ENCODE measurements at places on chromosomes 2 and 18.
A peak's percentile ranks its signal among the peaks of the same experiment; 100 is the strongest.

DNA sequence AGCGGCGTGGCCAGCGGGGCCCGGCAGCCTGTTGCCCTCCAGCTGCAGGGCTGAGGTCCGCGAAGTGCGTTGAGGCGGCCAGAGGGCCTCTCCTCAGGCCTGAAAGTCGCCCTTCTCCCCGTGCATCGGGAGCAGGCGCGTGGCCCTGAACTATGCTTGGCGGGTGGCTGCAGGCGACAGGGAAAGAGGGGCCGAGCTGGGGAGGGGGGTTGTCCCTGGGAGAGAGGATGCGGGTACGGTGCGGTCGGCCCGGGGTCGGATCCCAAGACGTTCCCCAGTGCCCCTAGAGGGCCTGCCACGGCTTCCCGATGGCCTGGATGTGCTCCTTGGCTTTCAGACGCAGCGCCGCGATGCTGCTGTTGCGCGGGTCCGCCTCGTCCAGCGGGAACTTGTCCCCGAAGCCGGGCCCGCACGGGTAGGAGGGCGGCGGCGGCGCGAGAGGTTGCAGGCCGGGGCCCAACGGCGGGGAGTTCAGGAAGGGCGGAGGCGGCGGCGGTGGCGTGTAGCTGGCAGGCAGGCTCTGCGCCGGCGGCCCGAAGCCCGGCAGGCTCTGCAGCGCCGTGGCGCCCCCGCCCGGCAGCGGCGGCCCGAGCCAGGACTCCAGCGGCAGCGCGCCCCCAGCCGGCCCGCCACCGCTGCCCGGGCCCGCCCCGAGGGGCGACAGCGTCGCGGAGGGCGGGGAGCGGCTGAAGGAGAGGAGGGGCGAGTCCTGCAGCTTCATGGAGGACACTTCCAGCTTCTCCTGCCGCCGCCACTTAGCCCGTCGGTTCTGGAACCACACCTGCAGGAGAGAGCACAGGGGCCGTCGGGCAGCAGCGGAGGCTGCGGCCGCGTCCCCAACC is 4.3 kb downstream of the RAX start:
- peak; percentile 47 for DNase-seq

GRCh38 chr2:69789175-69789721 is 40.2 kb upstream of the GMCL1 start:
- no peak for DNase-seq

GRCh38 chr2:16506366-16506765 is 159.3 kb downstream of the CYRIA start:
- DNase-seq: no peak

DNA sequence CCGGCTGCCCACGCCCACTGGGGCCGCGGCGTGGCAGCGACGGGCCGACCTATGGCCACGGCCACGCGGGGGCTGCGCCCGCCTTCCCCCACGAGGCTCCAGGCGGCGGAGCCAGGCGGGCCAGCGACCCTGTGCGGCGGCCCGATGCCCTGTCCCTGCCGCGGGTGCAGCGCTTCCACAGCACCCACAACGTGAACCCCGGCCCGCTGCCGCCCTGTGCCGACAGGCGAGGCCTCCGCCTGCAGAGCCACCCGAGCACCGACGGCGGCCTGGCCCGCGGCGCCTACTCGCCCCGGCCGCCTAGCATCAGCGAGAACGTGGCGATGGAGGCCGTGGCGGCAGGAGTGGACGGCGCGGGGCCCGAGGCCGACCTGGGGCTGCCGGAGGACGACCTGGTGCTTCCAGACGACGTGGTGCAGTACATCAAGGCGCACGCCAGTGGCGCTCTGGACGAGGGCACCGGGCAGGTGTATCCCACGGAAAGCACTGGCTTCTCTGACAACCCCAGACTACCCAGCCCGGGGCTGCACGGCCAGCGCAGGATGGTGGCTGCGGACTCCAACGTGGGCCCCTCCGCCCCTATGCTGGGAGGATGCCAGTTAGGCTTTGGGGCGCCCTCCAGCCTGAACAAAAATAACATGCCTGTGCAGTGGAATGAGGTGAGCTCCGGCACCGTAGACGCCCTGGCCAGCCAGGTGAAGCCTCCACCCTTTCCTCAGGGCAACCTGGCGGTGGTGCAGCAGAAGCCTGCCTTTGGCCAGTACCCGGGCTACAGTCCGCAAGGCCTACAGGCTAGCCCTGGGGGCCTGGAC is 253.2 kb downstream of the GLI2 start:
- no peak for DNase-seq

Measured in stimulated activated CD4-positive, alpha-beta T cell treated with anti-CD3 and anti-CD28 coated beads, Interleukin-12 subunit alpha, Interleukin-12 subunit beta, amount 100 ng/mL, for 48 hours (primary cell).